ENCODE measurements at places on chromosomes 2 and 18. TPM values are rescaled to one million over a fixed set of nuclear protein-coding genes. Genes with fewer than 3 reads are reported as not detected.

- no peak for DNase-seq
These were observed 33.5 kb downstream of the PNO1 start for GRCh38 chr2:68190991-68191731.

CELF4 gene
- not detected for total RNA-seq

DNA sequence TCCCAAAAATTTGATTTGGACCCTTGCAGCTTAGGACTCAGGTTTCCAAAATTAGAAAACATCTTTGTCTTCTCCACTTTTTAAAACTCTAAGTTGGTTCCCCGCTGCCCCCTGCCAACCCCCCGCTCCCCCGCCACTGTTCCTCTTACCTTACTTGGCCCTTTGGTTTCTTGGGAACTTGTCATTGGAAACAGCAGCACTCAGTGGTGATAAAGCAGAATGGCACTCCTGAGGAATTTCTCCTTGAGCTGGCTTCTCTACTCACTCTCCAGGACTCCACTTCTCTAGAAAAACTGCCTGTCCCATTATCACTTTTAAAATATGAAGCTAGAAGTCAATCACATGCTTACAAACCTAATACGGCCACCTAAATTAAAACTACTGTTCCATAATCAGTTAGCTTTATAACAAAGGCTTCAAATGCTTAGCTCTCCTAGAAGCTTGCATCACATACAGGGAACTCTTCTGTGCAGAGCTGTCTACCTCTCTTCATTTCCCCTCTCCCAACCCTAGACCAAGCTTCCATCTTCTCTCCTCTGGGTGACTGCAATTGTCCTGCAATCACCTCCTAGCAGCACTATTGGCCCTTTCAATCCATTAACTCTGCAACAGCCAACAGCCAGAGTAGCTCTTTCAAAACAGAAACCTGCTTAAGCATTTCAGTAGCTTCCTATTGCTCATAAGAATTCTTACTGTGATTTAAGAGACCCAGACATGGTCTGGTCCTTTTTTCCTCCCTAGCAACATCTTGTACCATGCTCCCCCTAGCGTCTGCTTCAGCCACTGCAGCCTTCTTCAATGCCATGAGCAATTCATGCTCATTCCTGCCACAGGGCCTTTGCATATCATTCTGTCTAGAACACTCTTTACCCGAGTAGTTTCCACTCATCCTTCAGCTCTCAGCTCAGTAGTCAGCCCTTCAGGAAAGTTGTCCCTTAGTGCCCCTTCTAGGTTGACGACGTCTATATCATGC is 15.2 kb upstream of the PLEKHM3 start:
- DNase-seq, result peak; percentile 82

DNA sequence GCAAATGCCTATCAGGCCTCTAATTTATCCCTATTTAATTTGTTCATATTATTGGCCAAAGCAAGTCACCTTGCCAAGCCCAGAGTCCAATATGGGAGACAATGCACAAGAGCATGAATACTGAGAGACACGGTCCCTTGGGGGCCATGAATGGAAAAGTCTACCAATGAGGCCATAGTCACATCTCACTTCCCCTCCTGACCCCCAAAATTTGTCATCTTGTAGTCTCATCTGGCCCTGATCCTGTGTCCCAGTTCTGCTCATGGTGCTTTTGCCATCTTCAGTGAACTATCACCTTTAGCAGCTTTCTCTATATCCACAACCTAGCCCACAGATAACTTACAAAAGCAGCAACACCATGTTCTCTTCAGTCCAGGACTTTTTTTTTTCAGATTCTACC is 302.7 kb upstream of the MGAT5 start:
- DNase-seq, result no peak

CD226 gene
- total RNA-seq, result 81.8 TPM

TANC1 gene
- total RNA-seq, result 1.6 TPM

GRCh38 chr2:203562268-203562667 is 27.2 kb upstream of the RAPH1 start:
- DNase-seq, result no peak

DNA sequence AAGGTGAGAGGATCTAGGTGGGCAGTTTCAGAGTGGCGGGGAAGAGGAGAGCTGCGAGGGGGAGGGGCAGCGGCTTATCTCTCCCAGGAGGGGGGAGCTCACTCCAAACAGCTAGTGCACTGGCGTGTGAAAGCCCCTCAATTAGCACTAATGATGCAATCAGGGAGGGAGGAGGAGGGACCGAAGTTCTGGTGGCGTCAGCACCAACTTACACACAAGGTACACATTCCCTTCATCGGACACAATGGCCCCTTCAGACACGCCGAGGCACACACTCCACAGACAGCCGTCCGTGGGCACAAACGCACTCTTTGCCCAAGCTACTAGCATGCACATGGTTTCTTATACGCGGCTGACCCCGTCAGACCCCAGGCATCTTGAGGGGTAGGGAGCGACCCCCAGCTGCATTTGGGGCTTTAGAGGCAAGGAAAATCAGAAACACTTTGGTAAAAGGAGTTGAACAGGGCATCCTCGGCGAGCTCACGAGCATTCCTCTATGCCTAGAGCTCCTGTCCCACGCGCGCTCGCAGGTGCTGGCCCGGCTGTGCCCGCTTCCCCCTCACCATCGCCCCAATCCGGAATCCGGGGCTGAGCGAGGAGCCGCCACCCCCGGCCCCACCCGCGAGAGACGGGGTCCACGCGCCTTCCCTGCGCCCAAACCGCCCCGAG is 868 bp upstream of the PKDCC start:
- no peak for DNase-seq

DNA sequence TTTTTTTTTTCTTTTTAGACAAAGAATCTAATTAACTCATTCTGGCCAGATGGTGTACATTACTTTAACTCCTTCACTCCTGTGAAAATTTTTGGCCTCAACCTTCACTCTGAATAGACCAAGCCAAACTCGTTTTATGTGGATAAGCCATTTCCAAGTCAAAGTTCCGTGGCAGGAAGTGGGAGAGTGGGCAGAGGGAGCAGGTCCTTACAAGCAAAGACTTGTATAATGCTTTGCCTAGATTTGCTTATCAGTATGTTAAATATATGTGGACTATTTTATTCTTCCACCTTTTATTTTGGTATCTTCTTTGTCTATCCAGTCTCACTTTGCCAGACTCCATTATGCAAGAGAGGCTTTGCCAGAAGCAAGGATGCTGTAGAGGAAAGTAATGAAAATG is 178.1 kb upstream of the TNP1 start:
- no peak for DNase-seq

GRCh38 chr18:6362559-6363129 is 52.1 kb downstream of the L3MBTL4 start:
- DNase-seq, result no peak

Data from activated T-cell treated with anti-CD3 and anti-CD28 coated beads, Interleukin-2, amount 50 U/mL, for 72 hours (primary cell).